Stimulated activated CD8-positive, alpha-beta memory T cell treated with anti-CD3 and anti-CD28 coated beads, Interleukin-4, amount 100 ng/mL, for 1 hour (primary cell): ENCODE measurements at places on chromosomes 1 and 21.

GRCh38 chr1:207021876-207022596 lies 10.5 kb downstream of the C1orf116 start:
- no peak for DNase-seq

GRCh38 chr21:31103163-31103562 lies 64.9 kb upstream of the KRTAP19-8 start:
- no peak for DNase-seq

DNA sequence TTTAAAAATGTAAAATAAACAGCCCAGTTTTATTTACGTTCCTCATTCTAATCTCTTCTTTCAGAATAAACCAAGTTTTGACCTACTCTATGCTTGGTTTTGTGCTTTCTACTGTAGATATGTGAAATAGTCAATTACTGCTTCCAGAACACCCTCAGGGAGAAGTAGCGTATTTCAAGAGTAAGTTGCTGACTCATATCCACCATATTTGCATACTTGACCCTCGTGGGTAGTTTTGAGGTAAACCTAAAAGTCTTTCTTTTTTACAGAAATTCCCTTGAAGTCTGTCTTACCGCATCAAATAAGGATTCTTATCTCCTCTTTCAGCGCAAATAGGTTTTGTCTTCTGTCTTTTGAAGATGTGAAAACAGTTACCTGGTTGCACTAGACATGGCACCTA lies 1.4 kb upstream of the OR2L3 start:
- DNase-seq = no peak

DNA sequence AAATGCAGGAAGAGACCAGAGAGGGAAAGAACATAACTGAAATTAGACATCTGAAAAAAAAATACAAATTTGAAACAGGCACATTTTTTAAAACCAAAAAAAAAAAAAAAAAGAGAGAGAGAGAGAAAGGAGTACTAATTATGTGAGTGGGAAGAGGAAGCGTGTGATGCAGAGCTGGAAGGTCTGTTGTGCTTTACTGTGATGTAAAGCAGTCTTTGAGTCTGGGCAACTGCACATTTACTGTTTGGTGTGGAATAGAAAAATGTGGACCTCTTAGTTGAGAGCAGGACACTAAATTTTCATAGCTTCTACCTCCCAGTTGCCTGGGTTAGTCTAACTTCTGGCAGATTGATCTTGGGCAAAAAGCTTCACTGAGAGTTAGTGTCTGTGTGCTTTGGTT lies 16.5 kb downstream of the LHX9 start:
- no peak for DNase-seq

- DNase-seq = no peak
Measured at GRCh38 chr1:229582011-229582694, 23.6 kb upstream of the ABCB10 start.

DNA sequence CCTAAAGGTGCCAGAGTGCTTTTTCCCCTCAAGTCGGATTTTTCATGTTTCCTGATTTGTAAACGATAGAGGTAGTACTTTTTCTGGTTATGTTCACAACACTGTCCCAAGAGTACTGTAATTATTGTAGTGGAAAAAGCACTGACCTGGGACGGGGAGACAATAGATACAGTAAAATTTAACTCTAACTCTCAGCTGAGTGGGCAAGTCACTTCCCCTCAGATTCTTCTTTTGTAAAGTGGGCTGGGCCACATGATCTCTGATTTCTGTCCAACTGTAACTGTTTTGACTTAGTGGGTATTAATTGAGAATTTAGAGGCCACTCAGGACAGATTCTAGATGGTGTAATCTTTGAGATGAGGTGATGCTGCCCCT lies 19.1 kb downstream of the MARCKSL1 start:
- no peak for DNase-seq

GRCh38 chr21:36193200-36193599 lies 36.6 kb downstream of the DOP1B start:
- no peak for DNase-seq

GRCh38 chr1:162192763-162193162 lies 123.3 kb downstream of the NOS1AP start:
- no peak for DNase-seq

DNA sequence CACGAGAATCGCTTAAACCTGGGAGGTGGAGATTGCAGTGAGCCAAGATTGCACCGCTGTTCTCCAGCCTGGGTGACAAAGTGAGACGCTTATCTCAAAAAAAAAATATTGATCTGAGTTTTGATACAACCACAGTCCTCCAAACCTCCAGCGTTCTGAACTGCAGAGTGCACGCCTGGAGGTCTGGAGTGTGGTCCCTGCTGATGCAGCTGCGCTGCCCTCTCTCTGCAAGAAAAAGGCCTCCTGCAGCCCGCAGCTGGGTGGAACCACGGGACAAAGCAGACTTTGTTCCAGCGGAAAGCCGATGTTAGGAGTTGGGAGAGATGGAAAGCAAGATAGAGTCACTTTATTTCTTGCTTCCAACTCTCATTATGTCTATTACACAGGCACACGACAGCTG lies 144.9 kb upstream of the SOD1 start:
- DNase-seq = no peak

DNA sequence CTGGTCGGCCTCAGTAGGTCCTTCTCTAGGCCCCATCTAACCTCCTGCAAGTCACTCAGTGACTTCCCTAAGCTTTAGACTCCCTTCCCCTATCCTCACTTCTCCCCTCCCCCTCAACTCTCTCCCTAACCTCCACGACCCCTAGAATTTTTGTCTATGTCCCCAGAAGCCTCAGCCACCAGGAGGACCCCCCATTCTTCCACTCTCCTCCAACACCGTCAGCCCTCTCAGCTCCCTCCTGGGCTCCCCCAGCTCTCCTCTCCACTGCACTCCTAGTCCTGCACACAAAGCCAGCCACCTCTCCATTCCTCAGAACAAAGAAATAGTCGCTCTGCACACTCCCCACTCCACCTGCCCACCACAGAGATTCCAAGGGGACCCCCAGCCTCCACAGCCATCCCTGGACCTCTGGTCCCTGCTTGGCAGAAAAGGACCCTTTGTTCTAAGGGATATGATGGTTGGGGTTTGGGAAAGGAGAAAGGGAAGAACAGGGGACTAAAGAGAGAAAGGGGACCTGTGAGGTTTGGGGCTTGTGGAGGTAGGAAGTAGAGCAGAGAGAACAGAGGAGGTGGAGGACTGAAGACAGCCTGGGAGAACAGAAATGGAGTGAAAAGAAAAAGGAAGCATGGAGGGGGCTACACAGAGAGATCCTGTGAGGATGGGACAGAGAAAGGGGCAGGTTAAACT lies 2.8 kb downstream of the ARHGEF2 start:
- DNase-seq = no peak

DNA sequence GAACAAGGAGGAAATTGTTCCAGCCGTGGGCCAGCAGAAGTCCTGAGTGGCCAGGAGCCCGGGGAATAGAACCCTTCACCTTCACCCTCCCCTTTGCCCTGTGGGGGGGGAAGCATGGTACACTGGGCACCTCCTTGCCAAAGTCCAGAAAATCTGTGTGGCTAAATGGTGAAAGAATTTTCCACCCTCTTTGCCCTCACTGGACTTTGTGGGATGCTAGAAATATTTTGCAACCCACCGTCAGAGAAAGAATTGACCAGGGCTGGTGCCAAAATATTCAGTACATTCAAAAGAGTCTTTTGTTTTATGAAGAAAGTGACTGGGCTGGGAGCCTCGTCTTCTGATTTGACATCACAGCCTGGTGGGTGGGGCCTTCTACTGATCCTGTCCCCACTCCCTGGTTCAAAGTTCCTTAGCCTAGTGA lies 14.6 kb downstream of the NFASC start:
- no peak for DNase-seq

GRCh38 chr1:180571832-180572636 lies 13.3 kb downstream of the OVAAL start:
- DNase-seq = no peak

GRCh38 chr1:245179706-245180105 lies 24.9 kb downstream of the KIF26B start:
- DNase-seq = no peak

DNA sequence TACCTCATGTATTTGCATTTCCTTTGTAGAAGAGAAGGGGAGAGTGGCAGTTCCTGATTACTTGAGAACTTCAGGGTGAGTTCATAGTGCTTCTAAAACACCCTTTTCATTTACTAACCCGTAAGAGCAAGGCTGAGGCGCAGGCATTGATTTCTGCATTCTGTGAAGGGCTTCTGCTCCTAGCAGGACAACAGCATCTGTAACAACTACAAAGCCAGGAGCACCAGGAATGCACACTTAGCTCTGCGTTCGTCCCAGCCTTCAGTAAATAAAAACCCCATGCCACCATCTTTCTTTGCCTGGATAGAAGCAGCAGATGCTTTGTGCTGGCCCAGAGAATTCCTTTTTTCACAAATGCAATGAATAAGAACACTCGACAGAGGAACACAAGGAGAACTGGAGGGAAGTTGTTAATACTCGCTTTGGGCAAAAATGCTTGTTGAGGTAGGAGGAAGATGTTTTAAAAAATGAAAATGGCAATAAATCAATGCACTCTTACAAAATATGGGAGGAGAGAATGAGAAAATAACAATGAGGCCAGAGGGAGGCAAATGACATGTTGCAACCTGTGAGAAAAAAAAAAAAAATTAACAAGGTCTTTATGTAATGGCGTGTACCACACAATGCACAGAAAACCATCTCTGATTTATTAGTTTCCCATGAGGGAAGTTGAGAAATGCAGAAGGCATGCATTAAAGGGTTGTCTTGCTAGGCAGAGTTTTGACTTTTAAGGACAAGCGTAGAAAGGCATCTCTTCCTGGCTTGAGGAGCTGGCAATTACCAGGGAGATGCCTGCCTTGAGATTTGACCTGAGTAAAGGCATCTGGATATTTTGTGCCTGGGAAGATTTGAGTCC lies 418.8 kb downstream of the DISC1 start:
- no peak for DNase-seq

DNA sequence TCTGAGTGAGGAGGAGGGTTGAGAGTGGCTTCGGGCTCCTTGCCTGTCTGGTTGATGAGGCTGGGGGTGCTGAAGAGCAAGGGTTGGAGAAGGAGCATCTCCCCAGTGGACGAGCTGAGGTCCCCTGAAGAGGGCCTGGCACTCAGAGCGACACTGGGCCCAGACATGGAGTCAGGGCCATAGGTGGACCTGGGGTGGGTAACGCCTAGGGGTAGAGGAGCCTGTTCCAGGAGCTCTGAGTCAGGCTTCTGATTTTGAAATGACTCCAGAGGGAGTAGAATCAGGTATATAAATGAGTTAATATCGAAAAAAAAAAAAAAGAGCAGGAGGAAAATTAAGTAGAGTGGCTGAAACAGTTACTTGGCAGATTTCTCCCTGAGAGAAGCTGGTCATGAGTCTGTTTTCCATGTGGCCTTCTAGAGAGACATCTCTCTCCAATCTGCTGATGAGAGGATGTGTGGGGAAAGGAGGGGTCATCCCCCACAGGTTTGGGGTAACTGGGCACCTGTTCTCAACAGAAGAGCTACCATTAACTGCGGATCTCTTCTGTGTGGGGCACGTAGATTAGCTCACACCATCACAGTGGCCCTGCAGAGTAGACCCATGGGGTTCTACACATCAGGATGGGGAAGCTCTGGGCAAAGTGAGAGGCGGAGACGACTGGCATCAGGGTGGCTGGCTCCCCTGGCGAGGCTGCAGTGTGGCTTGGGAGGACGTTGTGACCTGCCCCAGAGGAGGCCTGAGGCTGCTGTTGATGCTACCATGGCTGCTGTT lies 115.5 kb downstream of the DHRS3 start:
- DNase-seq = no peak

DNA sequence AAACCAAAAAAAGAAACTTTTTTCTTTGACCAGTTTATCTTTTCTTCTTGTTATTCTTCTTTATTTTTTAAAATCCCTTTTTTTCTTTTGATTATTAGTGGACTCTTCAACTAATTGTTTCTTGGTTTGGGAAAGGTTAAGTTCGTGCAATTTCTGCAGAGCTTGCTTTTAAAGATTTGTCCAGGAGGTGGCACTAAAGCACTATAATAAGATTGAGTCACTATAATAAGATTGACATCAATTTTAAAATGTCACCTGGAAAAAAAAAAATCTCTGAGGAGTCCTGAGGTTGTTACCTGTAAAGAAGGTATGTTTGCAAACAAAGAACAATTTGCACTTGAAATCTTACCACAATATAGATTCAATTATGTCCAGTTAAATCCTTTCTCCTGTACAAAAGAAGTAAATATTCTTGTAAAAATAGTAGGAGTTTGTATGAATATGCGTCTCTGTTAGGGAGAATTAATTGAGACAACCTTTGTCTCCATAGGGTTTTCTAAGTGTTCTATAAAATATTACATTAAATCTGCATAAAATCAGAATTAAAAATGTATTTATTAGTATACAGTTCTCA lies 166.7 kb downstream of the ADGRL4 start:
- no peak for DNase-seq

DNA sequence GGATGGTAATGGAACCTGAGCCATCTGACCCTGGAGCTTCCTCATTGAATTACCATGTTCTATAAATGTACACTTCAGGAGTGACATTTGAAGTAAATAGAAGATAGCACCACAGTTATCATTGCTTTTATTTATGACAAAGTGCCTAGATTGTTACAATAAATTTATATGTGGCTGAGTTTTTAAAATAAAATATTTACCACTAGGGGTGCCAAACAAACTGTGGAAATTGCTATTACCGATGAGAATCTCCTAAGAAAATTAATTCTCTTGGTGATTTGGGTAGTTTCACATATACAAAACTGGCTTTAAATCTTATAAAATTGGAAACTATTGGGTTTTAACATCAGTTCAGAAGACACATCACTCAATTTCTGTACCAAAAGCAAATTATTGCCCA lies 1.4 kb upstream of the TNR start:
- no peak for DNase-seq
